NCI-H2029 (cell line): ENCODE measurements at places on chromosomes 2 and 18.

DNA sequence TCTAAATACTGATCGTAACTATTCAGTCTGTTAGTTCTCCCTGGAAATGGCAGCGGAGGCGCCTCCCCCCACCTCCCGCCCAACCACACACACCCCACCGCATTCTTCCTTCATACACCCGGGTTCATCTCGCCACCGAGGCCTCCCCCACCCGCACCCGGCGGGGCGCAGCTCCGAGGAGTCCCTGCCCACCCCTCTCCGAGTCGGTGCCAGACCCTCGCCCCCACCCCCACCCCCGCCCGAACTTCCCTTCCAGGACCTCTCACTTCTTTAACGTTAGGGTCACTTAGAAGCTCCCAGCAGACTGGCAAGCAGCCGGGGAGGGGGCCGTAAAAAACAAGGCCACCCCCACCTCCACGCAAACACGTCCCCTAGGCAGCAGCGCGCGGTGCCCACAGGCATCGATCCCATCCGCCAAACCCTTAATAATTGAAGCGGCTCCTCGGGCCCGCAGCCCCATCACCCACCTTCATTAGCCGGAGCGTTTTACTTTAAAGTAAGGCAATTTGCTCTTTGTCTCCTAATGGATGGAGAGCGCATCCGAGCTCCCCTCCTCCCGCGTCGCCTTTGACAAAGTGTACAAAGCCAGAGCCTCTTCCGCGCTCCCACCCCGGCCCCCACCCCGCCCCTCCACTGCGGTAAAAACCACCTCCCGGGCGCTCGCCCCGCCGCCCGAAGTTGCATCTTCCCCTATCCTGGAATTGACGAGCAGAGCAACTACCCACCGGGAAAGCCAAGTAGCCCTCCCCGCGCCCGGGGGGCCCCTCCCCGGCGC is 624 bp downstream of the ZNF516 start:
- no peak for DNase-seq

DNA sequence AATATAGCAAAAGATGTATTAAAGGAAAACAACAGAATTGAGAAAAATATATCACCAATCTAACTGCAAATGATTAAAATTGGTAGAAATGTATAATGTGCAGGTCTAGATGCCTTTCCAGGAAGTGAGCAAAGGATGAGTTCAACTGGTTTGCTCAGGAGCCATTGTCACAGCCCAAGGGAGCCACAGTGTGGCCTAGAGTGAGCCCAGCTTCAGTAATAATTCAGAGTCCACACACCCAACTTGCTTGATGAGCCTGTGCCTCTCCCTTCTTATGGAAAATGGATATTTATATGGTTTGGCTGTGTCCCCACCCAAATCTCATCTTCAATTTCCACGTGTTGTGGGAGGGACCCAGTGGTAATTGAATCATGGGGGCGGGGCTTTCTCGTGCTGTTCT is 92.2 kb upstream of the ASAP2 start:
- no peak for DNase-seq

- DNase-seq = no peak
Measured at GRCh38 chr2:121690095-121690494, 40.8 kb upstream of the CLASP1 start.

- DNase-seq = peak; percentile 12
Measured at GRCh38 chr18:7566567-7567473, at the start of gene PTPRM. PTPRM (plus strand) TSS chr18:7567316; CDS start chr18:7567819, 503 bp downstream.

DNA sequence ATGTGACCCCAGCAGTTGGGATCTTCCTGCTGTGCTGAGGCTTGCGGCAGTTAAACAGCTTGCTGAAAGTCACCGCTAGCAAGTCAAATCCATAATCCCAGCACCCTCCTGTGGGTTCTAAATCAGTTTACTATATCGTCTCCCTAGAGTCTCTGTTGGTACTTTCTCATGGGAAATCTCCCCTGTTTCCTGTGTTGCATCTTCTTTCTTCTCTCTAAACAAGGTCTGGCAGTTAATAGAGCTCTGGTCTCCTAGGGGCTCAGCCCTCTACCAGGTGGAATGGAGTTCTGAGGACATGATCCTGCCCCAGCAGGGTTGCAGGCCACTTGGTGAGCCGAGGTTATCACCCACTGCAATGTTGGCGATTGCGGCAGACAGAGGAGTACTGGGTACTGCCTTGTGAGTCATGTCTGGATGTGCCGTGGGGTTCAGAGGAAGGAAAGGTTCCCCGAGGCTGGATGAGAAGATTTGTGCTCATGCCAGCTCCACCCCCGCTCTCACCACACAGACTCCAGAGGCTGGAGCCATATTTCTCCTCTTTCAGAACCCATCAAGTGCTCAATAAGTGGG is 59.4 kb upstream of the SIX2 start:
- DNase-seq = no peak

GRCh38 chr18:33507019-33507418 is 66.5 kb upstream of the CCDC178 start:
- no peak for DNase-seq

- DNase-seq = no peak
Measured at GRCh38 chr2:1743396-1744150, 742 bp downstream of the PXDN start.

DNA sequence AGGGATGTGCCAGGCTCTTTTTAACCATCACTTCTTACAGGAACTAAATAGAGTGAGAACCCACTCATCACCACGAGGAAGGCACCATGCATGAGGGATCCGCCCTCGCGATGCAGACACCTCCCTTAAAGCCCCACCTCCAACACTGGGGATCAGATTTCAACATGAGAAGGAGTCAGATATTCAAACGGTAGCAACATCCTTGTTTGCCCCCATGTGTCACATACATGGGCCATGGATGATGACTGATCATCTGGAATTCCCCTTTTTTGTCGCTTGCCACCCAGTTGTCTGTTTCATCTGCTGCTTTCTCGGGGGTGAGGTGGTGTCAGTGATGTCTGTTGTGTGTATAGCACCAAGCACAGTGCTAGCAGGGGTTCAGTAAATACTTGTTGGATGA is 57.9 kb downstream of the NCK2 start:
- DNase-seq = no peak

DNA sequence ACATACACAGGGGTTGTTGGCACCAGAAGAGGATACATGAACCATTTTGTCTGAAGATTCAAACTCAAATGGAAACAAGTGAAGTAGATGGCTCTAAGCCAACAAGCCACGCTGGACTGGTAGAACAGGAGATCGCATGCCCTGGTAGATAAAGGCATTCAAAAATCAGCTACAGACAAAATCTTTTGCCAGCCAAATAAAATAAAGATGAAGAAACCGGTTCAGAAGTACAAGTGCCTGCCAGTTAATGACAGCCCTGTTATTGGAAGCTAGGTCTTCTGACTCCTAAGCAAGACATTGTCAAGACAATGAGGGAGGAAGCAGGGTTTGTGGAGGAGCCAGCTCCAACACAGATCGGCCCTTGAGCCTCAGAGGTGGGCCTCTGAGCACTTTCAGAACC is 52.3 kb downstream of the EHD3 start:
- peak; percentile 36 for DNase-seq

GRCh38 chr2:232261776-232262175 is 116.8 kb upstream of the ALPP start:
- DNase-seq = no peak

GRCh38 chr2:122525336-122525735 is 769.9 kb downstream of the TSN start:
- no peak for DNase-seq

- no peak for DNase-seq
Measured at GRCh38 chr2:216858312-216858711, 1.6 kb downstream of the TNP1 start.

GRCh38 chr18:64245126-64245861 is 96.4 kb upstream of the LINC00305 start:
- DNase-seq = no peak

DNA sequence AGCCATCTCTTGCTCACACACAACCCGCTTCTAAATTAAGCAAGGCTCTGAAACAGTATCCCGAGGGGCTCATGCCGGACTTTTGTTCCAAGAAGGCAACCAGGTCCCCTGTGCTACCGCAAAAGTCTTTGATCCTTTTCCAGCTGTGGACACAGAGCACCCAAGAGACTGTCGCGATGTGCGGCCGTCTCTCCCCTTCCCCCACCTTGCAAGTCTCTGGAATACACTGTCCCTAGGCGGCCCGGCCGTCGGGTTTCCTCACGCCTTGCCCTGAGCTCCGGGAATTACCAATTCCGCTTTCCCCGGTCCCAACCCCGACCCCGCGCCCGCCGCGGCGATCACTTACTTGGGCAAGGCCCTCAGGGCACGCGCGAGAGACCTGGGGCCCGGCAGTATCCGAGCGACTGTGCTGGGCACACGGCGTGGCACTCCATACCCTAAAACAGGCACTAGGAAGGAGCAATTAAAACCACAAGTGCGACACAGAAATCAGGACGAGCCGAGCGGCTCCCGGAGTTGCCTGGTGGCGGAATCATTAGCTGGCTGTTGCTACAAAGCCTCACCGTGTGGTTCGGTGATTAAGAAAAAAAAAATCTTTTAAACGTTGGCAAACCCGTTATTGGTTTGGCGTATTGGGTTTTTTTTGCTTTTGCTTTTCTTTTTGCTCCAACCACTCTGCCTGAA is 2.2 kb upstream of the DLX1 start:
- no peak for DNase-seq

DNA sequence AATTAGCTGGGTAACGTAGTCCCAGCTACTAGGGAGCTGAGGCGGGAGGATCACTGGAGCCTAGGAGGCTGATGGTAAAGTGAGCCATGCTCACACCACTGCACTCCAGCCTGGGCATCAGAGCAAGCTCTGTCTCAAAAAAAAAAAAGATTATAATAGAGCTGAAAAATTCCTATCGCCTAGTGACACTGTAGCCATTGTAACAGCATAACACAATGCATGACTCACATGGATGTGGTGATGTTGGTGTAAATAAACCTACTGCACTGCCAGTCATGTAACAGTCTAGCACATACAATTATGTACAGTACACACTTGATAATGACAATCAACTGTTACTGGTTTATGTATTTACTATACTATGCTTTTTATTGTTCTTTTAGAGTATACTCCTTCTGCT is 39.6 kb downstream of the MGAT4A start:
- no peak for DNase-seq

DNA sequence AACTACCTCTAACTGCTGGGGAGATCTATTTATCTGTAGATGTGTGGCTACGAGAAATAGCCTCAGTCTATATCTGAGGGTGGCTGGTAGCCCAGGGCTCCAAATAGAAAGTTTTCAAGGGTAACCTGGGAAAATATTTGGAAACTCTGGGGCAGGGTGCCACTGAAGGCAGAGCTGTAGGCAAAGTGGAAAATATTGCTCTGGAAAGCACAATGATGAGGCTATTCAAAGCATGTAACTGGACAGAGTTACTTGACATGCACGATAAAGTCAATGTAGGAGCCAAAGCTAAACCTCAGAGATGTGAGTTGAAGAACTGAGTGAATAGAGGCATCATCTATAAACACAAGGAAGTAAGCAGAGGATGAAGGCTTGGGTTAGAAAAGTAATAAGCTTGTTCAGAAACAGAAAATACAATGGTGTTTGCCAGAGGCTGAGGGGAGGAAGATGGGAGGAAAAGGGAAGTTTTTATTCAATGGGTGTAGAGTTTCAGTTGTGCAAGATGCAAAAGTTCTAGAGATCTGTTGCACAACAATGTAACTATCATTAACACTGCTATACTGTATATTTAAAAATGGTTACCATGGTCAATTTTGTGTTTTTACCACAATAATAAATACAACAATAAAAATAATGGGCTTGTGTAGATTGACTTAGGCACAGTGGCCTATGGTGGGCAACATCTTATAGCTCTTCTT is 171.6 kb downstream of the MBD2 start:
- no peak for DNase-seq

- DNase-seq = no peak
Measured at GRCh38 chr2:117953231-117953630, 60.6 kb downstream of the CCDC93 start.

DNA sequence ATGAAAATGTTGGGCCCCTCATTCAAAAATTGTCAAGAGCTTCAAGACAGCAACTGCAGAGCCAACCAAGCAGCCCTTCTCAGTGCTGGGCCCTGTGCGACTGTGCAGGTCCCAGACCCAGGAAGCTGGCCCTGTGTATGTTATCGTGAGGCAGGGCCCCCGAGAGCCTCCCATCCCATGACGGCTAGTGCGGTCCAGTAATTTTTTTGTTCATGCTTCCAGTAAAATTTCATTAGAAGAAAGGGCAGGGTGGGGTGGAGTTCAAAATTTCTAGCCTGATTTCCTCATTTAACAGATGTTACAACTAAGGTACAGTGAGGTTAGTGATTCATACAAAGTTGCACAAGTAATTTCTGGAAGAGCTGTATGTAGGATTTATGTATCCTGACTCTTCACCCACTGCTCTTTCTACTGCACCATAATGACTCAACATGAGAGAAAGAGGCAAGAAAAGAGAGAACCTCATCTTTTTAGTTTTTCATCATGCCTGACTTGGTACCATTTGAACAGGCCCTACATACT is 105.5 kb downstream of the ZEB2 start:
- DNase-seq = no peak
